ENCODE measurements at places on chromosomes 2 and 18. TPM values are rescaled to one million over a fixed set of nuclear protein-coding genes. Genes with fewer than 3 reads are reported as not detected.
A peak's percentile ranks its signal among the peaks of the same experiment; 100 is the strongest.

DNA sequence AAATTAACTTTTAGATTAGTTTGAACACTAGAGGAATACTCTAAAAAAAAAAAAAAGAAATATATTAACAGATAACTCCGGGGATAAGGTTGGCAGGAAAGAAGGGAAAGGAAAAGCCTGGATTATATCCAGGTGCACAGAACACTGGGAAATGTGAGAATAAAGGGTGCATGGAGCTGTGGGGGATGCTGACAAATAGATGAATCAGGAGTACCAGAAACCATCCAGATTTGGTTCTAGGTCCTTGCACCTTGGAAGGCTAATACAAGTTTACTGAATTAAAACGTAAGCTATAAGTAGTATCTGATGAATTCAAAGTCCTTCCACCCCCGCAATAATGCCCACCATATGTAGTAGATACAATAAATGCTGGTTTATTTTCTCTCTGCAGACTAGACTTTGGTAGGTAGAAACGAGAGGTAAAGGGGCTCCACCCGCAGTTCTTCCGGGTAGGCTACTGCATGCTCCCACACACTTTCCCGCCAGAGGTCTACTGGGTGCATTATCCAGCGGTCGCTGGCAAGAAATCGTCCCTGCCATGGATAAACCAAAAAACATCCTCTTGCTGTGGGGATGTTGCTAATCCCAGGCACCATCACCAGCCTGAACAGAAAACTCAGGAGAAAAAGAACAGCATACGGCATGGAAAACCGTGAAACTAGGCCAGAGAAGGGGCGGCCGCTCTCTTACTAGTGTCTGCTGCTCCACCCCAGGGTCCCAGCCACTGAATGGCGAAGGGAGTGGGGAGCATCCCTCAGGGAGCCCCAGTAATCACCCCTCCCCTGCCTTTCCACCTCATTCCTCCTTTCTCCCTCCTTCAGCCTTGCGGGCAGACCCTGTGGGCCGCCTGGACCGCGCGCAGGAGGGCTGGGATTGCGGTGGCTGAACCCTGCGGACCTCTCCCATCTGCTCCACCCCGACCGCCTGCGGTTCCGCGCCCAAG is 1.5 kb downstream of the CNRIP1 start:
- peak; percentile 6 for DNase-seq
- H3K4me1 ChIP-seq = peaks cover 25% of the 10 kb centered on the region
- H3K36me3 ChIP-seq = no peaks in the 10 kb centered on the region
- peak overlapping the region; percentile 96 for H3K27ac ChIP-seq
- H3K4me3 ChIP-seq = peak overlapping the region; percentile 72

DNA sequence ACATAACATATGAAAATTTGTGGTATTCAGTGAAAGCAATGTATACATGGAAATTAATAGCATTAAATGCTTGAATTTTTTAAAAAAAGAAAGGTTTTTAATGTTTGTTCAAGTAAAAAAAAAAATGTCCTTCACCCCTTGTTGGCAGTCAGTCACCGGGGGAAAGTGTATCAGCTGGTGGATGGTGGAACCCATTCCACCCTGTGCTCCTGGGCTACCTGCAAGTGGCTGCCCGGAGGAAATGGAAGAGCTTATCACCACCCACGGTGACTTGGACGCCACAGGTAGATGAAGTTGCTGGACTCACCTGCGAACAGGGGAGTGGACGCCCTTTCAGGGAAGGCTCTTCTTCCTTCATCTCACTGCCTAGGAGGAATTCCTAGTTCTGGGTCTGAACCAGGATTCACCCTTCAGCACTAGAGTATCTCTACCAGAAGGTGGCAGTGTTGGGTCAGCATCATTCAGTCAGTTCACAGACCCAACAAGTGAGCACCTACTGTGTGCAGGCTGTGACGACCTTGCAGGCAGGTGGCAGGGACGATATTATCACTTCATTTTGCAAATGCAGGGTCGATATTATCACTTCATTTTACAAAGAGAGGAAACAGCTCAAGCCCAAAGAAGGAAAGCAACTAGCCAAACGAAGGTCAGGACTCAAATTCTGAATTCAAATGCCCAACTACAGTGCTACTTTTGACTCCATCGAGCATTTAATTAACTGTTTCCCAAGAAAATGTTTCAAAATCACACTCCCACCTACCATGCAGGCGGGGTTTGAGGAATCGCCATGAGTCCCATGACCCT is 35.8 kb downstream of the CIB4 start:
- DNase-seq = no peak
- no peaks in the 10 kb centered on the region for H3K36me3 ChIP-seq
- H3K27ac ChIP-seq = no peak overlapping the region
- H3K4me1 ChIP-seq = no peaks in the 10 kb centered on the region

DNA sequence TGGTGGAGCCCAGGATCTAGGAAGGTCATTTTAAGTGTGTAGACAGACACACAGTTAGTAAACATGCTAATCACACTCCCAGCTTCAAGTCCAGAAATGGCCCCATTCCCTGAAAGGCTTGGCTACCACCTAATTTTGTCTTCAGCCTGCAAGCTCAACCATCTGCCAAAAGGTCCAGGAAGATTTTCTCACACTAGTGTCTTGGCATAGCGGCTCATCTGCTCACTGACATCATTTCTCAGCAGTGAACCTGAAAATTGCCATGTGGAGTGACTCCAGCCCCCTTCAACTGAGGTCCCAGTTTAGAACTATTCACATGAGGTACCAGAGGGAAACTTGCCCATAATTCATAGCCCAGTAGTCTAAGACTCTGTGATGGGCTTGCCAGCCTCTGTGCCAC is 748.9 kb downstream of the LRP1B start:
- DNase-seq = no peak
- no peaks in the 10 kb centered on the region for H3K4me1 ChIP-seq
- H3K27me3 ChIP-seq = no peaks in the 10 kb centered on the region

DNA sequence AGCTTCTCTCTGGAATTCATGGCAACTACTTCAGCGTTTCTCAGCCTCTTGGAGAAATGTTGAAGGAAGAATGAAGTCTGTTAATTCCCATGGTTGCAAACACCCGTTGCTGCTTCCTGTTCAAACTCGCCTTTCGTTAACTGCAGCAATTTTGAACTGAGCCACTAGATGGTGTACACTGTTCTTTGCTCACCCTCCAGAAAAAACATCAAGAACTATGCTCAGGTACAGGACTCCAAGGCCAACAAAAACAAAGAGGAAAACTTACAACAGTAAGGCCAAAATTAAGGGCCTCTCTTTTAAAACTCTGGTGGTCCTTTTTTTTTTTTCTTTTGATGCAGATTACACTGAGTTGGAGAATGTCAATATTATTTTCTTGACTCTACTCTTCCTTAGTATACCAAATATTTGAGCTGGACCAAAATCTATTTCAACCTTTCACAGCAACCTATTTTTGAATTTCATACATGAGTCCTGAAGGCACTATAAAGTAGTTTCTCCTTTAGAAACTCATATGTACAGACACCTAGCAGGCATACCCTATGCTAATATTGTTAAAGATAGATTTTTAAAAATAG is 58.2 kb downstream of the KLHL14 start:
- H3K4me1 ChIP-seq = no peaks in the 10 kb centered on the region
- H3K27ac ChIP-seq = no peak overlapping the region
- no peaks in the 10 kb centered on the region for H3K27me3 ChIP-seq
- DNase-seq = no peak

GRCh38 chr2:95024960-95025405 is 525 bp upstream of the MAL start:
- no peak for DNase-seq

- peaks cover 3% of the 10 kb centered on the region for H3K4me1 ChIP-seq
- H3K36me3 ChIP-seq = no peaks in the 10 kb centered on the region
- no peak overlapping the region for H3K27ac ChIP-seq
- H3K27me3 ChIP-seq = peaks cover 7% of the 10 kb centered on the region
Observed at GRCh38 chr2:120831891-120832290, 96.2 kb downstream of the GLI2 start.

GRCh38 chr18:50405582-50406271 is 30.9 kb downstream of the SKA1 start:
- H3K27ac ChIP-seq = no peak overlapping the region
- H3K27me3 ChIP-seq = no peaks in the 10 kb centered on the region
- no peak overlapping the region for H3K4me3 ChIP-seq
- no peaks in the 10 kb centered on the region for H3K36me3 ChIP-seq
- DNase-seq = no peak

The DYNC1I2 gene
- 70.1 TPM for total RNA-seq

The NGEF gene
- total RNA-seq = not detected

- H3K36me3 ChIP-seq = peaks cover 42% of the 10 kb centered on the region
- H3K4me1 ChIP-seq = peaks cover 14% of the 10 kb centered on the region
Observed at GRCh38 chr18:35241448-35241804, 592 bp downstream of the ZNF397 start.

The SFT2D3 gene
- total RNA-seq = 3.7 TPM

DNA sequence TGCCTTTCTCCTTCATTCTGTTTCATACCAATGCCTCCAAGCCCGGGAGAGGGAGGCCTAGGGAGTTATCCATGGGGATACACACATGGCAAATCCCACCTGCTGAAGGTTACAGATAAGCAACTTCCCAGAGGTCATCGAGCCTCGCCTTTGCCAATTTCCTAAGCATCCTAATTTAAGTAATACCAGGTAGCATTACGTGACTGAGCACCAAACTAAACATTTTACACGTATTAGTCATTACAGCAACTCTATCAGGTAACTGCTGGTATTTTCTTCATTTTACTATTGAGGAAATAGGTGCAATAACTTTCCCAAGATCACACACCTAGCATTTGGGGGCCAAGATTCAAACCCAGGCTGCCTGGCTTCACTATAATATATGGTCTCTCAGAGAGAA is 30.1 kb upstream of the BZW1 start:
- DNase-seq = no peak
- no peak overlapping the region for H3K4me3 ChIP-seq
- H3K27me3 ChIP-seq = no peaks in the 10 kb centered on the region
- no peaks in the 10 kb centered on the region for H3K4me1 ChIP-seq
- H3K36me3 ChIP-seq = no peaks in the 10 kb centered on the region

DNA sequence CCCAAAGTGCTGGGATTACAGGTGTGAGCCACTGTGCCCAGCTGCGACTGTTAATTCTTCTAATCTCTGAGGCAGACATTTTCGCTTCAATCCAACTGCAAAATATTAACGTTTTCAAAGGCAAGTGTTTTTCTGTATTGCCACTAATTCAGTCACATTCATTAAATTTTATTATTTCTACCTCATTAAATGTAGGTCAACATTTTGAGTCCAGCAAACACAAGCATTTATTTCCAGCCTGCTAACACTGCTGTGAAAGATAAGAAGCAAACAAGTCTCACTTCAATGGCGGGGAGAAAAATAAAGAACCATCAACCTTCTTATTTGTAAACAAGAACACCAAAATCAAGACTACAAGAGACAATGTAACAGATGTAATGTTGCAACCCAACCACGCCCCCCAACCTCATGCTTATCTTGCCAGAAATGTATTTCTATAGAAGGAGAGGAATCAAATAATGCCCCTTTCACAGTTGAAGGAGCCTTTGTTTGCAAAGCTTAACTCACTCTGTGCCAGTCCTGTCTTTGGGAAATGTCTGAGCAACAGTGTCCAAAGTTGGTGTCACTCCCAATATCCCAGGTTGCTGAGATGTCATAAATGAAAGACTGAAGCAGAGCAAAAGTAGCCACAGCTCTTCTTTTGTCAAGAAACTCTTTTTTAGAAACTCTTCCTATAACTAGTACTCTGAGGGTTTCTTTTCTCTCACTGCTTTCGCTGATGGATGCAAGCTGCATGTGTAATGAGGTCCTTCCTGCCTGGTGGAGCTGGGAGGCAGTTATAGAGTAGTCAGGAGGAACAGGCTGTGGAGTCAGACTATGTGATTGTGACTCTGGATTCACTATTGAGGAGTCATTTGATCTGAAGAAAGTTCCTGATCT is 8.6 kb downstream of the DOCK10 start:
- DNase-seq = no peak
- H3K4me1 ChIP-seq = no peaks in the 10 kb centered on the region

DNA sequence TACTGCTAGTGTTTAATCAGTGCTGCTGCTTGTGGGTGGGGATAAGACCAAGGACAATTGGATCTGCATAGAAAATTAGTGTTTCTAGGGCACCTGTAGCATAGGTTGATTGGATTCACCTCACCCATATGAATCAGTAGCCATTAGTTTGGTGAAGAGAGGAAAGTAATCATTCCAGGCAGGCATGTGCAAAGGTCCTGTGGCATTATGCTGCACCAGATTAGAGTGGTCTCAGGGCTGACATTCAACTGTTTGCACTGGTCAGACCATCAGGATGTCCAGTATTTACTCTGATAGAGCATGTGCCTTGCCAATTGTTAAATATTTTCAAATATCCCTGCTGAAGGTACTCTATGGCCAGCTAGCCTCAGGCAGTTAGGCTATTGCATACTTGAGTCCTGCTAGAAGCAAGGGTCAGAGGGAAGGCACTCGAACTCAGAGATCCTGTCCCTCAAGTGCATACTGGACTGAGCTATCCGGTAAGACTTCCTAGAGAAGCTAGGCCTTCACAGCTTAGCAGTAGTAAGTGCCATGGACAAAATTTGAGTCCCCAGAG is 64.7 kb downstream of the SKA1 start:
- no peaks in the 10 kb centered on the region for H3K4me1 ChIP-seq
- no peaks in the 10 kb centered on the region for H3K36me3 ChIP-seq
- DNase-seq = no peak
- H3K27ac ChIP-seq = no peak overlapping the region
- no peak overlapping the region for H3K4me3 ChIP-seq

- peak overlapping the region; percentile 73 for H3K27ac ChIP-seq
- no peak overlapping the region for H3K4me3 ChIP-seq
- no peaks in the 10 kb centered on the region for H3K27me3 ChIP-seq
- H3K36me3 ChIP-seq = no peaks in the 10 kb centered on the region
- H3K4me1 ChIP-seq = peaks cover 50% of the 10 kb centered on the region
Observed at GRCh38 chr2:221518935-221519625, 53.0 kb downstream of the EPHA4 start.

DNA sequence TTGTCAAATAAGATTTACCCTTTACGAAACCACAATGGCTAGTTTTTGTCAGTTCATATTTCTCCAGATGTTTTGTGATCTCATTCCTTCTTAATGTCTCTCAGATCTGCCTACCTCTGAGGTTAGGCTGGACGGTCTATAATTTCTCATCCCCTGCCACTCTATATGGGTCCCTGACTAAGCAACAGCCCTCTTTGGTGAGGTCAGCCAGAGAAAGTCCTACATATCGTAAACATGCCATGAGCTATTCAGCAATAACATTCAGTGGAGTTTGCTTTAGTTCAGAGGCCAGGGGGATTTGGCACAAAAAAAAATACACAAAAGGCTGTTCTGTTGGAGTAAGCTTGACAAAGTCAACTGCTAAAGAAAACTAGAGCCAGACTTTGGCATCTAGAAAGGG is 192.1 kb upstream of the NCKAP5 start:
- peaks cover 18% of the 10 kb centered on the region for H3K4me1 ChIP-seq
- no peaks in the 10 kb centered on the region for H3K27me3 ChIP-seq
- no peaks in the 10 kb centered on the region for H3K36me3 ChIP-seq
- no peak overlapping the region for H3K4me3 ChIP-seq
- no peak overlapping the region for H3K27ac ChIP-seq
- DNase-seq = no peak

The TNFRSF11A gene
- 0.72 TPM for total RNA-seq

DNA sequence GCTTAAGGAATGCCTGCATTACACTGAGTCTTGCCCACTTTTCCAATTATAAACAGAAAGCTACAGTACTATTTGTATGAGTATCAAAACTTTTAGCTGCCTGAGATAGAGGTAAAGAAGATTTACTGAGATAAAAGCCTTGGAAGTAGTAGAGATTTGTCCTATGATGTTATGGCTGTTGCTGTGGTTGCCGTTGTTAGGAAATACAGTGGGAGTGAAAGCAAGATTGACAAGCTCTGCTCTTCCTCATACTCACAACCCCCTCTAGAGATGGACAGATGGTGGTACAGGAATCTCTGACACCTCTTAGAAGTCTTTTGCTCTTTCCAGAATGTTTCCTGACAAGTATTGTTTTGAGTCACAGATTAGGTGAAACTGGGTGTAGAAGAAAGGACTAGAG is 242.5 kb downstream of the RPIA start:
- no peaks in the 10 kb centered on the region for H3K27me3 ChIP-seq
- DNase-seq = no peak
- no peak overlapping the region for H3K27ac ChIP-seq
- no peaks in the 10 kb centered on the region for H3K4me1 ChIP-seq
- H3K4me3 ChIP-seq = no peak overlapping the region

Measured in heart right ventricle (tissue), 16 donors.